Hypothalamus (tissue), 51 donors: ENCODE measurements at places on chromosomes 5 and 9.

- DNase-seq: no peak
These were observed 21.2 kb upstream of the VCAN start for GRCh38 chr5:83450183-83450966.

DNA sequence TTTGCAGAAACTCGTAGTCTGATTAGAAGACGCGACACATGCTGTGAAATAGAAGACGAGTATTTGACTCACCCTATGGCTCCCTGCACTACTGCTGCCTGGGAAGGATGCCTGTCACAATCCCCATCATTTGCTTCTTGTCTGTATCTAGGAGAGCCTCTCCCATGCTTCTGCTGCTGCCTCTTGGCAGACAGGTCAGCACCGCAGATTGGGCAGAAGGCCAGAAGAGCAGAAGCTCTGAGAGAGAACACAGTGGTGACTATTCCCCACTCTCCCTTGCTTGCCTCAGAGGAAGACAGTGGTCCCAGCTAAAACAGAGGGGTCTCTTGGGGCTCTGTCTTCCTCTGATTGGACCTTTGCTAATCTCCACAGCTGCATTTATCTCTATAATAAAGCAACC is 84.0 kb upstream of the SMIM32 start:
- DNase-seq: no peak

GRCh38 chr9:71921190-71921814 is 9.9 kb downstream of the C9orf85 start:
- no peak for DNase-seq

GRCh38 chr5:15525703-15526275 is 25.8 kb downstream of the FBXL7 start:
- no peak for DNase-seq

DNA sequence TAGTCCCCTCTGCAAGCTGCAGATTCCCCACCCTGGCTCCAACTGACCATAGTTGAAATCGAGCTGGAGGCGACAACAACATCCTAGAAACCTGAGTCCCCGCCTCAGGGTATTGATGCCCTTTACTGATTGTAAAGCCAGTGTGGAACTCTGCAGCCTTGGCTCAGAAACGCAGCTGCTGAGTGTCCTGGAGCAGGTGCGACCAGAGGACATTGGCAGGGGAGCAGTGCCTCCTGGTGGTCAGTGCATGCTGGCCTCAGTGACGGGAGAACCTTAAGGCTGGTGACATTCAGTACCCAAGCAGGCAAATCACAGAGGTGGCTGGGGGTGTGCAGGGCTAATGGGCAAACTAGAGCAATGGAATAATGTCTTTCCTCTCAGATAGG is 20.4 kb upstream of the ZNF354B start:
- DNase-seq: no peak

DNA sequence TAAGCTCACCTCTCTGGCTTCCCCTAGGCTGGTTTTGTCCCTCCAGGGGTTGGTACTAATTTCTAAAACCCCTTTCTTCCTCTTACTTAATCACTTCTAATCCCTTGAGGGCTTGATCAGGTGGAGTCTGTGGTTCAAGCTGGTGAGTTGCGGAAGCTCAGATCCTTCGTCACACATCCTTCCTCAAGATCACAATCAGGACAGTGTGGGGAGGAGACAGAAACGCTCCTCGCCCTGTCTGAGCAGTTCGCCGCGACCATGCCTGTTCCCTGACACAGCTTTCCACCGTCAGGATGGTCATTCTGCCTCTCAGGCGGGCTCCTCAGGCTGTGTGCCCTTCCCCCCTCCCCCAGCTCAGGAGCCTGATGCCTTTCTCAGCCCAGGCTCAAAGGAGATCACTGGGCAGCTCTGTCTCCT is 24.3 kb downstream of the CPLX2 start:
- DNase-seq: no peak

GRCh38 chr9:116313638-116314037 is 160.0 kb downstream of the PAPPA start:
- no peak for DNase-seq

- no peak for DNase-seq
These were observed 99.0 kb downstream of the GTF3C4 start for GRCh38 chr9:132768932-132769905.

DNA sequence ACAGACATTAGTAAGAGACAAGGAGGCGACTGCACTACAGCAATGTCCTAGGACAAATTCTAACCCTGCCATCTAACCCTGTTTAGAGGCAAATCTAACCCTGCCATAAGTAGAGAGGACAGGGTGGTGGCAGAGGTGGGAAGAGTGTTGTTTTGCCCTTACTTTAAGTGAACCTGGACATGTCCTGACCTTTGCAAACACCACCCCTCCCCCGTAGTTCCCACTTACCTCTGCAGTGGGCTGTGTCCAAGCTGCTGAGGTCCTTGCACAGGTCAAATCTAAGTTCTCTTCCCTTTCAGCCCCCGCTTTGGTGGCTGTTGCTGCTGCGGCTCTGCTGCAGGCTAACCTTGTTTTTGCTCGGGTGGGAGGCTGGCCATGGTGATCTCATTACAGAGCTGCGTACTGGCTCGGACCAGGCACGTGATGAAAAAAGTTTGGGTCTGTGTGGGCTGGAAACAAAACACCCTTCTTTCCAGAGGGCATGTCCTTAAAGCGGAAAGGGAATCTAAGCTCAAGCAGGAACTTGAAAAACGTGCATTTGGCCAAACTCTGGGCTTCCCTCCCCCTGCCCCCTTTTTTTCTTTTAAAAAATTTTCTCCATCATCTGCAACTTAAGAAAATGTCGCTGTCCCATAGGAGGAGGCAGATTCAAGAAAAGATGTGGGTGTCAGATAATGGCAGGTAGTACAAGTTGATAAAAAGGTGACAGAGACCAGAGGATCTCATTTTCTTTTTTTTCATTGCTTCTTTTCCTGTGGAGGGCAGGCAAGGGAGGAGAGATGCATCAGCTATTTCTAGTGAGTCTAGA is at the start of gene FAXDC2:
TSS of gene FAXDC2 (minus strand) at position 349 of the 808 bp plus-strand sequence. CDS start 12,425 bp downstream, outside the sequence.
- DNase-seq: peak; percentile 78

GRCh38 chr5:141786700-141787099 is 91.5 kb downstream of the PCDH1 start:
- DNase-seq: no peak

DNA sequence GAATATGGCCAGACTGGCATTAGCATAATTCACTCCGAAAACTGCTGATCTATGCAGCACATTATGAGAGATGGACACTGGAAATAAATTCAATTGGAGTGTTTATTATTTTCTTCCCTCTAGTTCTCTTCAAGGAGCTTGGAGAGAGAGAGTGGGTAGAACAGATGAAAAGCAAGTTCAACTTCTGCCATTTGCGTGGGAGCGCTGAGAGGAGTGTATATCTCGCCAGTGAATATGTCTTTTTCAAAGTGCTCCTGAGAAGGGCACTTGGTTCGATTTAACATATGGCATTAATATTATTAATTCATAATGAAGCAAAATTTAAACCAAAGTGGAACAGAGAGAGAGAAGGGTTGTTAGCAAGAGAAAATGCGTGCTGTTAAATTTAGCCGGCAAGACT is 214.4 kb downstream of the DAB2IP start:
- DNase-seq: no peak

- no peak for DNase-seq
These were observed 21.6 kb downstream of the SLC12A2 start for GRCh38 chr5:128105203-128105602.

GRCh38 chr5:60325870-60326269 is 374.1 kb downstream of the DEPDC1B start:
- no peak for DNase-seq
